ENCODE measurements at places on chromosomes 1 and 21.

GRCh38 chr1:19122668-19123067 lies 87.4 kb downstream of the UBR4 start:
- no peak for DNase-seq

- DNase-seq: peak; percentile 80
These were observed 10.7 kb upstream of the RGS16 start for GRCh38 chr1:182614796-182615454.

DNA sequence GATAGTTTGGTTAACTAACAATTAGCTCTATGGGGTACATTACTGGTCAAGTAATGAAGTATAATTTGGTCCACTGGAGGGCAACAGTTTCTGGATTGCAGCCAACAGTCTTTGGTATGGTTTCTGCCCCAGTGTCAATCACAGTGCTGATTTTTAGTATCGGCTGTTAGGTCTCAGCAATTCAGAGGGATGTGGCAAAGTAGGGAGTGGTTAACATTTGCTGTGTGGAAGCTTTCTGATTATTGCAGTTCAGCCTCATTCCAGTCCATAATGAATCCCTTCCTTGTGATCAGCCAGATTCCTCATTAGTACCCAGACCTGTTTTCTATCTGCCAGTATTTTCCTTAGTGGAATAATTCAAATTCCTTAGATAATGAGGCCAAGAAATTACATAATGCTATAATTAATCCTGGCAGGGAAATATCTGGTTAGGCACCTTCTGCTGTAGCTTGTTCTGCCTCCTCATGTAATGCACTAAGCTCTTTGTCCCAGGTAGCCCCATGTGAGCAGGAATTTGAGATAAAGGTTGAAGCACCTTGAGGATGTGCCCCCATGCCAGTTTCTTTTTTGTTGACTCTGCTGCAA lies 14.0 kb downstream of the F3 start:
- DNase-seq: no peak

- DNase-seq: no peak
These were observed 31.6 kb downstream of the RGS5 start for GRCh38 chr1:163170975-163171676.

DNA sequence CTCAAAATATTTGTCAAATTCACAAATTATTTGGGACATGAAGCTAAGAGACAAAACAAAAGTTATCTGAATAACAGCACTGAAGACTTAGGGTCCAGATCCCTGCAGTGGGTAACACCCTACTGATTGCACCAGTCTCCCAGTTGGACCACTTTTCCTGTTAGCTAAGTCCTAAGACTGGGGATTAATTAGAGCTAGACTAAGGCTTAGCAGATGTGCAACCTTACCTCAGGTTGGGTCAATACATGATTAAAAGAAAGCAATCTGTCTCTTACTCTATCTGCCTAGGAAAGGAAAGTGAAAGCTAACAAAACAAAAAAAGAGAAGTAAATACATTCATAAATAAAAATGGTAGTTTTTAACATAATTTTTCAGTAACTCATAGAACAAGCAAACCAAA lies 737.2 kb upstream of the CHRM3 start:
- no peak for DNase-seq

DNA sequence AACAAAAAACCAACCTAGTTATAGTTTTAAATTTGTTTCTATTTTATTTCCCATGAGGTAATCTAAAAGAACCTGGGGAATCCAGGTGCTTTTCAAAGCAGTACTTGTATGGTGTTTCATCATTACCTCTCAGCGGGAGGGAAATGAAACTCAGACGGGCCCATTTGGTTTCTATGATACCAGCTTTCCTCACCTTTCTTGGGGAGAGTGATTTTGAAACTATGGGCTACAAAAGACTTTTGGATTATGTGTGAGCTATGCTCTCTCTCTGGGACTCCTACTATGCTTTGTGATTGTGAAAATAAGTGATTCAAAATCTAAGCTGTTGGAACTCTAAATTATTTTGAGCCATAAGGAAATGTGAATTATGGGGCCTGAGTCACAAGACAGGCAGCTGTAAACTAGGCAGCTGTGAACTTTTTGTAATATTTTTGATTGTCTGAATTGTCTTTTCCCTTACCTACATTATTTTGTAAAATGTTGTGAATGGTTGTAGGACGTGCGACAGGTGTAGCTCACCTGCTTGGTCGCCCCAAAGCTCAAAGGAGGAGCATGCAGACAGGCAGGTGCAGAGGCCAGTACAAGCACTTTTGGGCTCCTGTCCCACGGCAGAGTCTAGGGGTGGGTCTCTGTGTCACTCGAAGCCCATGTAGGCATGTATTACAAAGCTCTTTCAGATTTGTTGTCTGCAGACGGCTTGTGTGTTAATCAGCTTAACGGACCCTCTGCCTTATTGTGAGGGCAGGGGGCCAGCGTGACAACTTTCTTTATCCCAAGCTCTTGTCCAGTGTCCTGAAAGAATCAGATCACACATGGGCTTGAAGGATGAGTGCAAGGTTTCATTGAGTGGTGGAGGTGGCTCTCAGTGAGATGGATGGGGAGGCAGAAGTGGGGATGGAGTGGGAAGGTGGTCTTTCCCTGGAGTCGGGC lies 64.8 kb upstream of the BACH1 start:
- DNase-seq: no peak

GRCh38 chr1:44832056-44832705 lies 10.9 kb downstream of the PTCH2 start:
- DNase-seq: no peak

DNA sequence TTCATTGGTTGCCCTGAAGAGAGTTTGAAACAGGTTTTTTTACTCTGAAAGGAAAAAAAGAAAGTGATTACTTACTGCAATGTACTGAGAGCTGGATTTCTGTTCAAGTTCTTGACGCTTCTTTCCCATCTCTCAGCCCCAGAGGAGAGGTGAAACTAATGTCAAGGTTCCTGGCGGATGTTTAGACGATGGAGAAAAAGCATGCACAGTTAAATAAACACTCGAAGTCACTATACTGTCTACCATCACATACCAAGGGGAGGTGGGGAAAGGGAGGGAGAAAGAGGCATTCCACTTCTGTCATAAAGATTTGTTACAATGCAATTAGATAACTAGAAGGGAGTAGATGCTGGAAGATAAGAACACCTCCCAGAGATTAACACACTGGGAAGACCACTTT lies 177.0 kb upstream of the TNR start:
- no peak for DNase-seq

GRCh38 chr1:151838222-151839081 lies 1.2 kb downstream of the C2CD4D start:
- no peak for DNase-seq

- no peak for DNase-seq
These were observed 300.7 kb downstream of the SEC16B start for GRCh38 chr1:177669161-177669560.

DNA sequence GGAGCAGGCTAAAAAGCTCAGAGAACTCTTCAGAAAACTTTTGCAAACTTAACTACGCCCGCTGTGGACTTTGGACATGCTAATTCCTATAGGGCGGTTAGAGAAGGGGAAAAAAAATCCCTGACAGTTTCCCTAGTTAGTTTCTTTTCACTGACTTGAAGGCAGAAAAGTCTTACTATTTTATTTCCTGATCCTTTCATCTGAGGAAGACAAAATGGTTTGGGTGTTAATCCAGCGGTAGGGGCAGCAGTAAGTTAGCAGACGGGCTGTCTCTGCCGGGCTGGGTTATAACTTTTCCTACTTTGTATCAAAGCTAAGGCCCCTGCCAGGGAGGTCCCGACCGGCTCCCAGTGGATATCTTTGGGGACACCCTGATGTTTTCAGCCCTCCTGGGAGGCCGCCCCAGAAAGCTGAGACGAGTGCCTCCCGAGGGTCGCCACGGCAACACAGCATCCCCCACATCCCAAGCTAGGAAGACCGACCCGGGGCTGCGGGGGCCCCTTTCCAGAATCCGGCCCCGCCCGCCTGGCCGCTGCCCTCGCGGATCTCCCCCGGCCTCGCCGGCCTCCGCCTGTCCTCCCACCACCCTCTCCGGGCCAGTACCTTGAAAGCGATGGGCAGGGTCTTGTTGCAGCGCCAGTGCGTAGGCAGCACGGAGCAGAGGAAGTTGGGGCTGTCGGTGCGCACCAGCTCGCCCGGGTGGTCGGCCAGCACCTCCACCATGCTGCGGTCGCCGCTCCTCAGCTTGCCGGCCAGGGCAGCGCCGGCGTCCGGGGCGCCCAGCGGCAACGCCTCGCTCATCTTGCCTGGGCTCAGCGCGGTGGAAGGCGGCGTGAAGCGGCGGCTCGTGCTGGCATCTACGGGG lies 162.6 kb downstream of the RUNX1 start:
- peak; percentile 31 for DNase-seq

GRCh38 chr1:205917466-205918238 lies 25.6 kb downstream of the SLC26A9 start:
- DNase-seq: no peak

DNA sequence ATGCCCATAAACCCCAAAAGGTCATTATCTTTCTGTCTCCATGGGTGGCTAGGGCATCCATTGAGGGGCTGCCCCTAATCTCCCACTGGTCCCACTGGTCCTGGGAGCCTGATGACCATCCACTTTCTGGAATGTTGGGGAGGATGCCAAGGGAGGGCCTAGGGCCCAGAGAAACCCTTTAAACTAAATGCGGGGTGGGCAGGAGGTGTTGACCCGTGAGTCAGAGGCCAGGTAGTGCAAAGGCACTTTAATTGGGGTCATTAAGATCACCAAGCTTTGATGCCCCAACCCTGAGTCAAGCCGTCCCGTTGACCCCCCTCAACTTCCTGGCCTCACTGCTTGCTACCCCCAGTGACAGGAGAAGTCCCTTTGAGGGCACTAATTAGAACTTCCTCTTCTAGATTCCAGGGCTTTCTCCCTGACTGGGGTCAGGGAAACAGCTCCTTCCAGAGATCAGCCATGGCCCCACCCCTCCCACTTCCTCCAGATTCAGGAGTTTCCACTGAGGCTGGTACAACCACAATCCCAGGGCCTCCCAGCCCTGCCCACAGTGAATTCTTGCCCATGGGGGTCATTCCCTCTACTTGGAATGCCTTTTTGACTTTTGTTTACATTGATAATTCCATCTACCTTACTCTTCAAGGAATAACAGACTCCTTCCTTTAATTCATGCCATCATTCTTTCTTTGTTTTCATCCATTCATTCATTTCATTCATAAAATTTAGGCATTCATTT lies 15.5 kb upstream of the SERINC2 start:
- no peak for DNase-seq

- no peak for DNase-seq
These were observed 13.3 kb downstream of the TRIM11 start for GRCh38 chr1:228393268-228393701.

GRCh38 chr1:232059726-232060374 lies 433.3 kb downstream of the DISC1 start:
- no peak for DNase-seq

DNA sequence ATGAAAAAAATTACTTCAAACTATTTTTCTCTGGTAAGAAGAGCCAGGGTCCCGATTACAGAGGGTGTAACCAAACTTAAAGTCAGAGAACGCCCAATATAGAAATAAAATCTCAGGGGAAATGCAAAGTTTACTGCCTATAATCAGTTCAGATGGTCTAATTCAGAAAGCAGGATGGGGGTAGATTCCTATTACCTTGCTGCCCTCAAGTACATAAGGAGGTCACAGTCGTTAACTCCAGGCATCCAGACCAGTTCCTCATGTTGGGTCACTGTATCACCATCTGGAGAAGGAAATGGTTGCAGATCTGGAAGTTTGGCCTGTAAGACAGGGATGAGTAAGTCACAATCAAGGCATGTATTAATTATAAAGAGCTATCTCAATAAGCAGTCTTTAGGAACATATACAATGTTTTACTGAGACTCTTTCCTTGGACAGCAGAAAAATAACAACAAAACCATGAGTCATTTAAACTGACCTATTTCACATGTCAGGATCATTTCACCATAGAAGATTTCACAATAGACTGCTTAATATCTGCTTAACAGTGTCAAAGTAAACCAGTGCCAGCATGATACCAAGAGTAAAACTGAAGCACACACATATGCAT lies 179.4 kb downstream of the SLC45A1 start:
- no peak for DNase-seq

GRCh38 chr1:245707941-245708340 lies 553.2 kb downstream of the KIF26B start:
- no peak for DNase-seq

GRCh38 chr1:156616463-156616862 lies 2.8 kb upstream of the HAPLN2 start:
- DNase-seq: peak; percentile 69

- DNase-seq: peak; percentile 48
These were observed 5.1 kb upstream of the HMGCS2 start for GRCh38 chr1:119773711-119774241.

- peak; percentile 47 for DNase-seq
These were observed 8.8 kb upstream of the GUCA2A start for GRCh38 chr1:42173155-42173933.

DNA sequence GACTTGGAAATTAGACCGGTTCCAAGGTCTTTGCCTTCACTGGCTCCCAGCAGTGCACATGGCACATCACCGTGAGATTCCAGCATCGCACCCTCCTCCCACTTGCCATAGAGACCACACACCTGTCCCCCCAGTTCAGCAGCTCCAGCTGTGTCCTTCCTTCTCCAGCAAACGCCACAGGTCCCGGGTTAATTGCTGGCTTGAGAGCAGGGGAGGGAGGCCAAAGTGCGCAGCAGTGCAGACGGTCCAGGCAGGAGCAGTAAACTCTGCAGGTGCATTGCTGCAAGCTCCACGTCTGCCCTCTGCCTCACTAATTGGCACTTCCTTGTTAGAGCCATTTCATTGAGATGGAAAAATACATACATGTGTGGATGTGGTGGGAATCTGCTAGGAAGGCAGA lies 65.3 kb downstream of the KLHDC7A start:
- no peak for DNase-seq

DNA sequence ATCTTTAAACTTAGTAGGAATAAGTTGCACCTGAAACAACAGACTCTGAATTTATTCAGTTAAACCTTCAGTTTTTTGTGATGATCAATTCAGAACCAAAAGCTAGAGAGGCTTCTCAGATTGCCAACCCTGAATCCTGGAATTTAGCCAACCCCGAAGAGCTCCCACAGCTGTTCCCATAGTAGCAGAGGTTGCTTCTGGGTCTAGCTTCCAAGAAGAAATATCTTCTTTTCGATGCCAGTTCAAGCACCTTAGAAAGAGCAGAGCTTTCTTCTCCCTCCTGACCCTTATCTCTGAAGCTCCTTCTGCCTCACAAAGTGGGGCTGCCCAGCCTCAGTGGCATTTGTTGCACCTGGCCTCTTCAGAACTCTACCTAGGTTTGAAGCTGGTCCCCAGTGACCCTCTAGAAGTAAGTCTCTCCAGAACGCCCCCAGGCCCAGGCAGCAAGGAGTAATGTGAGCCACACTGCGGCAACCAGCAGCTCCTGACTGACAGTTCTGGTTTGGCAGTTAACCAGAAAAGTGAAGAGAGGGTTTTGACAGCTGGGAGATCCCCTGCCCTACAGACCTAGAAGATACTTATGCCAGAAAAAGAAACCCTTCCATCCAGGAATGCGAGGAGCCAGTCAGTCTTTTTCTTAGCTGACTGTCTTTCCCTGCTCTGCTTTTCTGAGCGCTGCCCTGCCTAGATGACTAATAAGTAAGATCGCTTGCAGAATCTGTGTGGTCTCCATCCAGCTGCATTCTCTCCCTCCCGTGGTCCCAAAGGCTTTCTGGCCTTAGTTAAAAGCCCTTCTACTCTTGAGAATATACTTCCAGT lies 165.9 kb downstream of the ADGRL4 start:
- no peak for DNase-seq

- DNase-seq: no peak
These were observed 45.9 kb upstream of the EPS15 start for GRCh38 chr1:51565009-51565408.
